ENCODE measurements at places on chromosomes 4 and X. TPM values are rescaled to one million over a fixed set of nuclear protein-coding genes. Genes with fewer than 3 reads are reported as not detected.

- no peak for DNase-seq
These were observed 561.3 kb upstream of the GRIA3 start for GRCh38 chrX:122622795-122623194.

Gene SOX3
- not detected for polyA plus RNA-seq

GRCh38 chr4:145740806-145741205, 60.9 kb downstream of the C4orf51 start:
- DNase-seq: no peak

- DNase-seq: no peak
These were observed 13.4 kb downstream of the CCDC158 start for GRCh38 chr4:76407440-76408119.

GRCh38 chr4:126794363-126794762, 838.4 kb upstream of the INTU start:
- DNase-seq: no peak

Gene SLC39A8
- 9.5 TPM for polyA plus RNA-seq

Gene MAGEB2
- polyA plus RNA-seq: not detected

Gene THAP9
- polyA plus RNA-seq: 8.2 TPM

- DNase-seq: no peak
These were observed 8.3 kb upstream of the ZXDB start for GRCh38 chrX:57583477-57583876.

Gene TMPRSS11A
- 0.09 TPM for polyA plus RNA-seq

DNA sequence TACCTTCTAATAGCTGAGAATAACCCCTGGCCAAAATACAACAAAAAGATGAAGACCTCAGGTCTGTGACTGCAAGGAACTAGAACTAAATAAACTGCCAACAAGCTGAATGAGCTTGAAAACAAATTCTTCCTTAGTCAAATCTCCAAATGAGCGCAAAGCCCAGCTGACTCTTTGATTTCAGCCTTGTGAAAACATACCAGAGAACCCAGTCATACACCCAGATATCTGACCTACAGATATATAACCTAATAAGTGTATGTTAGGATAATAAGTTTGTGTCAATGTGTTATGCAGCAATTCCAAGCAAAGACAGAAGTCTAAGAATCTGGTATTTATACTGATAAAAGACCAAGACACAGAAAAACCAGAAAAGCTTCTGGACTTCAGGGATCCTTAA, 38.0 kb upstream of the ADGRL3 start:
- no peak for DNase-seq

DNA sequence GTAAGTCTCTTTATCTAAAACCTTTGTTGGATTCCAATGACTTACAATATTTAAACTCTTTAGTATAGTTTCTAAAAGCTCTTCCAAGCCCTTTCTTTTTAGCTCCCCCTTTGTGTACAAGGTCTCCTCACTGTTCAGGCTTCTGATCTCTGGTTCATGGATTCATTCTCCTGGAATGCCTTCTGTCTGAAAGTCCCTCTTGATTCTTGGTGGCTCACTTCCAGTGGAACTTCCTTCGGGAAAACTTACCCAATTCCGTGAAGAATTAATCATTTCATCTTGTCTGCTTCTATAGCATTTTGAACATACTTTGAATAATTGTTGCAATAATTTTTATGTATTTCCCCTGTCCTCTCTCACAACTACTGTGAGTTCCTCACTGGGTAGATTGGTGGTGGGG, 3.6 kb downstream of the ARHGAP24 start:
- DNase-seq: no peak

DNA sequence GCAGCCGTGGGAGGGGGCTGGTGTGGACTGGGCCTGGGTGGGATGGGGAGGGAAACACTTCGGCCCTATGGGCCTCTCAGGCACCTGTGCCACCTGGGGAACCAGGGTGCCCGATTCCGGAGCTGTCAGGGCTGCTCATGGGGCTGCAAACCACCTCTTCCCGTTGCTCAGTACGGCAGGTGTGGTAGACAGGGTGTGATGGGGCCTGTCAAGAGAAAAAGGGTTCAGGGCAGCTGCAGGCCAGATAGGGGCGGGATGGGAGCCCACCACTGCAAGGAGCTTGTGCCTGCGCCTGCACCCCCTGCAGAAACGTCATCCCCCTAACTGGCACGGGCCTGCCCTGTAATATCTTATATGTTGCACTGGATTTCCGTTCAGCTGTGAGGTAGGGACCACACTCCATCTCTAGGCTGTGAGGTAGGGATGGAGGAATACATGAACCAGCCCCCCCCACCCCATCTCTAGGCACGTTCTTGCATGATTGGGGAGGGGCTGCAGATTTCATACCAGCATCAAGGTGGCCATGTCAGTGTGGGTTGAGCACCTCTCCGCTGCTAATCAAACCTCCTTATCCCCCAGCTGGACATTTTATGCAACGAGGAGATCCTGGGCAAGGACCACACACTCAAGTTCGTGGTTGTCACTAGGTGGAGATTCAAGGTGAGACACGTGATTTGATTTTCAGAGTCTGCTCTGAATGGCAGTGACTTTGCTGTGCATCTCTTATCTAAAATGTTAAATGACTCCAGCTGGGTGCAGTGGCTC, 59.0 kb downstream of the PCGF3 start:
- DNase-seq: no peak

DNA sequence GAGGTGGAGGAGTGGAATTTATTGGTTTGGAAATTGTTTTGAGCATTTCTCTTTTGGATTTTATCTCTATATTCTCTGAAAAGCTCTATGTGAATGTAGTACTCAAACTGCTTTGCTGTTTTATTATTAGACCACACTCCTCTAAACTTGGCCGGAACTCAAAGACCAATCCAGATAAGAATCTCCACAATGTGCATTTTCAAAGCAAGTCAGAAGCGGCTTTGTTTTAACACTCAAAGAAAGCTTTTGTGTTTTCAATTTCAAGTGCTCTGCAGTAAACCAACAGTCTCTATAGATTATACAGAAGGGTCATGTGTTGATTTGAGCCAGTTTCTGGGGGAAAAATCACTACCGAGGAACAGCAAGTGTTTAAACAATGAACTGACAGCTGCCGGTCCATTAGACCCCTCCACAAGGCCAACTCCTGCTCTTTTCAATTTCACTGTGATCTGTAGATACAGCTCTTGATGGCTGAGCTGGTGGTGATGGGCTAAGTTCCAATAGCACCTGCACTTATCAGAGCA, 79.4 kb downstream of the FTHL17 start:
- DNase-seq: peak; percentile 26

DNA sequence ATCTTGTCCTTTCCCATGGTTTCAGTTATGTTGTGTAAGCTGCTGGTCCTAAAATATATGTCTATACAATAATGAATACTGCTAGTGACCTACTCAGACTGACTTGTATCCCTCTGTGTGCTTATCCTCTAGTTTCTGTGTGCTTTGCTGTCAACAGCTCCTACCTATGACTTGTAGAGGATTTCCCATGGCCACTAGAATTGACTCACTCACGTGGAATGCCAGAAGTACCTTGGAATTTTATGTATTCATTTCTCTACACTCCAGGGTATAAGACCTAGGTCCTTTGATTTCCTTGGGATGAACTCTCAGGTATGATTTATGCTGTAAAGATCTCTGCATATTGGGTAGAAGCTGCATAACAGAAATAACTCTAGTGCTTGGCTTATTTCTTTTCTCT, 279.9 kb upstream of the SLIT2 start:
- no peak for DNase-seq

- DNase-seq: no peak
These were observed 21.2 kb upstream of the ANTXR2 start for GRCh38 chr4:80094191-80094590.

GRCh38 chr4:2432991-2433530, 14.3 kb downstream of the CFAP99 start:
- no peak for DNase-seq

Gene GYPB
- 12.3 TPM for polyA plus RNA-seq

DNA sequence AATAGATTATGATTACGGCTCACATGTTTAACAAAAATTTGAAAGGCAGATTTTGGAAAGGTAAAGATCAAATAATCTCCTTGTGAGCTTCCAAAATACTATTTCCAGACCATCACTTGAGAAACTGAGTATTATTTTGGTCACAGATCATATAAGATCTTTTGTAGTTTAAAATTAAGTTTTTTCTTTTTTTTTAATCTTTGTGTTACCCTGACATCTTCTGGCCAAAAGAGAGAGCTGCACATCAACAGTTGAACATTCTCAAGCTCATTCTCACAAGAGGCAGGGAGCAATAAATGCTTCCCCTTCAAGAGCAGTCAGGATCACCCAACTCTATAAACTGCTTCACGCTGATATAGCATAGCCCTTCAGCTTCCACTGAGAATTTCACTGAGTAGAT, 15.9 kb downstream of the TMEM192 start:
- DNase-seq: peak; percentile 8

Gene COL4A6
- polyA plus RNA-seq: 17.8 TPM

- DNase-seq: no peak
These were observed 1.0 kb upstream of the MED12 start for GRCh38 chrX:71117358-71117757.
